NCI-H146 (cell line): ENCODE measurements at places on chromosomes 12 and 14.

GRCh38 chr12:19440916-19441315 lies 1.6 kb downstream of the AEBP2 start:
- DNase-seq, result no peak

GRCh38 chr14:52219488-52220084 lies 47.9 kb upstream of the PTGDR start:
- DNase-seq, result no peak

DNA sequence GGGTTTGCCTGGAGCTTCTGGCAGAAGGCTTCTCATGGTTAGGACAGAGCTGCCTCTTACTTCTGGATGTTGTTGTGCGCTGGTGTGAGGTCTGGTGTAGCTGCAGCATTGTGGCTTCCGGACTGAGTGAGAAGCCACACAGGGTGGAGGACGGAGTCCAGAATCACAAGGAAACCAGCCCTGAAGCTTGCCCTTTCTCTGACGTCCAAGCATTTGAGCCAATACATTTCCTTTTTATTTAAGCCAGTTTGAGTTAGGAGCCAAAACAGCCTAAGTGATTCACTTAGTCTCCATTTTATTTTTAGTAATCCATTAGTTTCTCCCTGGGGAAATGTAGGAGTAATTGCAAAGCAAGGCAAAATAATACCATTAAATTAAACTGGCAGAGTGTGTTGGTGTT lies 402.4 kb upstream of the RGS6 start:
- DNase-seq, result no peak

GRCh38 chr12:60451457-60451856 lies 855.6 kb downstream of the SLC16A7 start:
- no peak for DNase-seq

DNA sequence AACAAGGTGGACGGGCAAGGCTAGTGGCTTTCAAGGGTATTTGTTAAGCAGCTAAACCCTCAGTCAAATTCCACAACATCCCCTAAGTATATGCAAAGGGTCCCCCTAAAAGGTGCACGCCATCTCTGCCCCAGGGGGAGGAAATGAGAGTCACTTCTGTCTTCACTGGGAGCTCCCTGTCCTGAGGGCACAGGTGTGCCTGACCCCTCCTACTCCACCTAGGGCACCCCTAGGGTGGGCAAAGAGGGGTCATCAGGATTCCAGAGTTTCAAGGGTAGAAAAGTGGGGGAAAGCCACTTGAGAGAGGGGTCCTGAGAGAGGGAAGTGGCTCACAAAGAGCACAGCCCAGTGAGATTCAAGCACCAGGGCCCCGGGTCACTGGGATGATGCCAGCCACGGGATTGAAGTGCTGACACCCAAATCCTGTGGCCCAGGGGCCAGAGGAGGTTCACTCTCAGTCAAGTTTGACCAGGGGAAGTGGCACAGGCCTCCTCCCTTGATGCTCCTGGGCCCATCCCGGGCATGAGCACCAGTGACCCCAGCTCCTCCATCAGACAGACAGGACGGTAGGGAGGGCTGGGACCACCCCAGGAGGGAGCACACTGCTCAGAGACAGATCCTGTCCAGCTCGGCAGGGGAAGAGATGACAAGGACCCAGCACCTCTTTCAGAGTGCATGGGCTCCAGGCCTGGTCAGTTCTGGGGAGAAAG lies 82.3 kb upstream of the BCL11B start:
- DNase-seq, result no peak

DNA sequence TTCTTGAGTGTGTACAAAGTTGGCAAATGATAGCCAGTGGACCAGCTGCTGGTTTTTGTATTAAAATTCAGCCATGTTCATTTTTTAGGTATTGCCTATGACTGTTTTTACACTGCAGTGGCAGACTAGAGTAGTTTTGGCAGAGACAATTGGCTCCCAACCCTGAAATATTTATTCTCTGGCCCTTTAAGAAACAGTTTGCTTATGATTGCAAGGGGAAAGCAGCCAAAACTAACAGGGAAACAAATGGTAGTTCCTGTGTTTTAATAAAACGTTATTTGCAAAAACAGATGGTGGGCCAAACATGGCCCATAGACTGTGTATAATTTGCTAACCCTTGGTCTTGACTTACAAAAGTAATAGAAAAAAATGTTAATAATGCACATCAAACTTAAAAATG lies 110.2 kb downstream of the ALX1 start:
- DNase-seq, result no peak

DNA sequence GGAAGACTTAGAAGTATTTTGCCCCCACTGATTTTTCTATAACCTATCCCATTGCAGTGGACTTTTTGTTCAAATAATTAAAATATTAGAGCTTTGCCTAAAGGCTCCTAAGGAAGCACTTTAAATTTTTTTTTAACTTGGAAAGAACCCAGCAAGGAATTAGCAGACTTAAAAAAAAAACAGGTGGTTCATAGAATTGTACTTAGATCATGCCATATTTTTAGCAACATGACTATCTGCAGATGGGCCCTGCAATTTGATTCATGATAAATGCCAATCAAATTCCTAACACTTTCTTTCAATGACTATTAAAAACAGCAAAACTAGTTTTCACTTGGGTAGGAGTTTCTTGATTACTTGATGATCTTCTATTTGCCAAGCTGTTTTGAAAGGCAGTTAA lies 11.5 kb downstream of the ADAMTS20 start:
- no peak for DNase-seq

GRCh38 chr12:91383099-91383498 lies 200.5 kb upstream of the DCN start:
- no peak for DNase-seq

- no peak for DNase-seq
Observed at GRCh38 chr12:720231-720941, 32.0 kb upstream of the WNK1 start.

DNA sequence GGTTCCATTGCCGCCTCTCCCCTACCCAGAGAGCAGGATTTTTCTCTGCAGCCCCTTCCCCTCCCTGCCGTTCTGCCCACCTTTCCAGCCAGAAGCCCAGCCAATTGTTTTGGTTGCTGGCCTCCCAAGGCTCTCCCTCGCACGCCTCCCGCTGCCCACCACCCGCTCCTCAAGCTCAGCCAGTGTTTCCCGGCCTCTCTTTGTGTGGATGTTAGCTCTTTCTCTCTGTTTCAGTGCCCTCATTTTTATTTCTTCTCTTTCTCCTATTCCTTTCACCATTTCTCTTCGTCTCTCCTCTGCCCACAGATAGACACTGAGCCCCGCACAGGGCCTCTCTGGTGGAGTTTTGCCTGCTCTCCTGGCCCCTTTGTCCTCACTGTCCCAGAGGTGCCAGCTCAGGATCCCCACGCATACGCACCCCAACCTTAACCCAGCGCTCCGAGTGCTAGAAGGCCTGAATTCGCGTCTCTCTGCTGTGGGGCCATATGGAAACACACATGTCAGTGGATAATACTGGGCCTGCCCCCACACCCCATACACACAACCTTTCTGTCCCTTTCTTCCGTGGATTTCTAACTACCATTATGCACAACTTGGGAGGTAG lies 54.9 kb downstream of the SMUG1 start:
- DNase-seq, result no peak

GRCh38 chr12:128992116-128992515 lies 138.8 kb downstream of the GLT1D1 start:
- no peak for DNase-seq

DNA sequence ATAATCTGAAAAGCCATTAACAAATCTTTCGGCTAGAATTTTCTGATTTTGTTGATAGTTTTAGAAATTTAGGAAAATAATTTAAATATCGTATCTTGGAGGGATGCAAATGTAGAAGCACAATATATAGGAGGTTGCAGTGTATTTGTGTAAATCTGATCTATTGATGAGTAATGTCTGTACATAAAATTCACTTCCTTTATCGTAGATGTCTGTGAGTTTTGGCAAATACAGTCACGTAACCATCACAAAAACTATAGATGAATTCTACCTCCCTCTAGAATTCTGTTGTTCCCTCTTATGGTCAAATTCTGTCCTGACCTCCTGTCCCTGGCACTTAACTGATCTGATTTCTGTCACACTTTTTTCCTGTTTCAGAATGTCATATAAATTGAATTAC lies 151.8 kb downstream of the FUT8 start:
- no peak for DNase-seq

- DNase-seq, result no peak
Observed at GRCh38 chr12:44653861-44654527, 222.1 kb downstream of the NELL2 start.

- DNase-seq, result no peak
Observed at GRCh38 chr12:106492857-106493256, 89.9 kb upstream of the RFX4 start.

GRCh38 chr12:17016116-17016864 lies 410.3 kb upstream of the LMO3 start:
- no peak for DNase-seq

DNA sequence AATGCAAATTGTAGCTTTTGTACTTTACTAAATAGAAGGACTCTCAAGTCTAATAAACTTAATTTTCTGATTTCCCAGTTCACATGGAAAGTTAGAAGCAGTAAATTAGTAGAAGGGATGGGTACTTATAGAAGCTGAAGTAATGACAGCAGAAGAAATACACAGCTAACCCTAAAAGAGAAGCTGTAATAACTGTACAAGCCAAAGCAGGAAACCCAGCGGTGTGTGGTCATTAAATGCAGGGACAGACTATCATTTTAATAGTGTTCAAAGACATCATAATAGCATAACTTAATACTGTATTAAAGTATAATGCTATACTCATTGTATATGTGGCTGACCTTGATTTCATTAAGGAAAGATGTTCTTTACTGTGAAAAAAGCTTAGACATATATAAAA lies 74.9 kb downstream of the PCNX1 start:
- DNase-seq, result no peak

GRCh38 chr12:3362737-3363136 lies 128.3 kb upstream of the PRMT8 start:
- no peak for DNase-seq

- DNase-seq, result no peak
Observed at GRCh38 chr14:92473261-92473968, 40.2 kb upstream of the RIN3 start.

DNA sequence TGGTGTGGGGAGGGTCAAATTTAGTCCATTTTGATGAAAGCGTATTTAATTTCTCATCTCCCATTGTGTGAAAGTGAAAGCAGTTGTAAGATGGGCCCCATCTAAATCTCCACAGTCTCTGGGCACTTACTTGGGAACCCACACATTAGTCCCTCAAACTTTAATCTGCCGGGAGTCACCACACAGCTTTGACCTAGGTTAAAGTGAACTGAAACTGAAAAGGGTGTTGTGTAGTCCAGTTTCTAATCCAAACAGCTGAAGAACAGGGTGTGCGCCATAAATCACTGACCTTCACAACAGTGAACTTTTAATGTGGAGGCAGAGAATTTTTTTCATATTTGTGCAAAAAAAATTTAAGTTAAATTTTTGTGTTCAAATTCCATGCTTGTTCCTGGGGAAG lies 48.4 kb upstream of the PTPRO start:
- DNase-seq, result no peak

GRCh38 chr14:23349156-23349845 lies 3.4 kb downstream of the SLC22A17 start:
- DNase-seq, result no peak

GRCh38 chr12:30990776-30991175 lies 64.2 kb downstream of the TSPAN11 start:
- no peak for DNase-seq

DNA sequence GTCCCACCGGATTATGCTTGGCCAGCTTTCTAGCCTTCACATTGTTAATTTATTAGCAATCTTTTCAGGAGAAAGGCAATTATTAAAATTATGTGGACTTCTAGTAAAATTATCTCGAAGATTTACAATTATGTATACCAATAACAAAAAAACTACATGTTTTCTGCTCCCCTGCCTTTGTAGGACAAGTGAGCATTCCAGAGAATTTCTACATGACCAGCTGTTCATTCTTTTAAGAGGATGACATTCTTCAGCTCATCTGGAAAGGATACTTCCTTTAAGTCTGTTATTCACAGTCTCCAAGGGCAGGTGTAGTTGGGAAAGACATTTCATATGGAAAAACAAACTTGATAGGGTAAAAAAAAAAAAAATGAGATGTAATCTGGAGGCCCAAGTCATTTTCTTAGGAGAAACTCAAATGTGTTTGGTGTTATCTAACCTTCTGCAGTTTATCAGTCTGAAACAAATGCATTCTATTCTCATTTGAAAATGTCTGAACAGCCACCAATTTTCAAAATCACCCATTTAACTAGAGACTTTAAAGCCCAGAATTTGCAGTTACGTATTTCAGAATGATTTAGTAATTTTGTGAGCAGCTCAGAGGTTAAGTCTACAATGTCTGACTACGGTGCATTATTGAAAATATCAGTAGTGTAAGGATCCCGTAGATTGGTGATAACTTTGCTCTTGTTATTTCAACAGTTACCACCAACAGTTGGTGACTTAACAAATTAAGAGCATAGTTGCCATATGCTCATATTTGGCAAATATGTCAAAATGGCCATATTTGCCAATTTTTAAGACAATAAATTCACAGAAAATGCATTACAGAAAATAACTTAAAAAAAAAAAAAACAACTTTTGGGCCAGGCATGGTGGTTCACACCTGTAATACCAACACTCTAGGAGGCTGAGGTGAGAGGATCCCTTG lies 1.8 kb upstream of the PHLDA1 start:
- DNase-seq, result no peak

DNA sequence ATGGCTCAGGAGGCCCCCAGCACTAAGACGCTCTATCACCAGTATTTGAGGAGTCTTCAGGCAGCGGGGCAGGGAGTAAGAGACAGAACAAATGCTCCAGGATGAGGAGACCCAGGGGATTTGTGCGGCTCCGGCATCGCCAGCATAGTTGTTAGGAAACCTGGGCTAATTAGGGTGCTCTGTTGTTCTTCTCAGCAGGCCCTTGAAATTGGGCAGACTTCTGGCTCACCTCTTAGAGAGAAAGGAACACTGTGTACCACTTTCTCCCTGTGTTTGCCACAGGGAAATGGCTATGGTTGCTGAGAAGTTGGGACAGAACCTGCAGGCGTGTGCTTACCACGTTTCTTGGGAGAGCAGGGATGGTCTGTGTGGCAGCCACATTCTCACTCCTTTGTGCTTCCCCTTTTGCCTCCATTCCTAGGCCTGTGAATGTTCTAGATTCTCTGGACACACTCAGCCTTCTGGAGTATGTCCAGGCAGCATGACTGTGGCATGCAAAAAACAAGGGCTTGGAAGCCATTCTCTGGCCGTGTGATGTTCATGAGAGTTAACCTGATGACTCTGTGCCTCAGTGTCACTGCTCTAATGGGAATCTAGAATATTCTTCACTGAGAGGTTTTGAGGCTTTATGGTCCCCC lies 109.0 kb downstream of the CHST11 start:
- DNase-seq, result no peak
